GM18507 (cell line): ENCODE measurements at places on chromosomes 1 and 21.

GRCh38 chr1:76577525-76578185 lies 289.6 kb upstream of the ST6GALNAC5 start:
- no peak for DNase-seq

DNA sequence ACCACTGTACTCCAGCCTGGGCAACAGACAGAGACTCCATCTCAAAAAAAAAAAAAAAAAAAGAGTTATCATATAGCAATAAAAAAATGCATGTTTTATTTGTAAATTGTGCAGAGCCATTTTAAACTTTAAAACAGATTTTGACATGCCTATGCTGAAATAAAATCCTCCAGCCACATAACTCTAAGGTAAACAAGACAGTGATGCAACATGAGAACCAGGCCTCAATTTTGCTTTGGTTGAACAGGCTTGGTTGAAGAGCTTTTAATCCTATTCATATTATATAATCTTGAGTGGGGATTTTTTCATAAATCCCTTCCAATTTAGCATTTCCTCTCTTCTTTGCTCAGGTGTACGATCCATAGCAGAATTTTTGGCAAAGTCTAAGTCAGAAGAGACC lies 26.1 kb downstream of the ARMH1 start:
- no peak for DNase-seq

GRCh38 chr1:51488372-51489050 lies 30.6 kb downstream of the EPS15 start:
- no peak for DNase-seq

- DNase-seq, result no peak
These were observed 31.4 kb upstream of the PRELP start for GRCh38 chr1:203444171-203444576.

DNA sequence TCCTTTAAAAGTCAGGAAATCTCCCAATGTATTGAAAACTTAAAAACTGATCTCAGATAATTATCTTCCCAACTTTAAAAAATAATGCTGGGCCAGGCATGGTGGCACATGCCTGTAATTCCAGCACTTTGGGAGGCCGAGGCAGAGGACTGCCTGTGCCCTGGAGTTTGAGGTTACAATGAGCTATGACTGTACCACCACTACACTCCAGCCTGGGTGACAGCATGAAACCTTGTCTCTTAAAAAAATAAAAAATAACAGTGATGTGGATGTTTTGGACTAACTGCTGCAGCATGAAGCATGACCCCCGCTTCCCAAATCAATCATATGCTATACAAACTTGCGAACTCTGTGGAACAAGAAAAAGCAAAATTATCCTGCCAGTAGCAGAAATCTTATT lies 186.3 kb downstream of the RERE start:
- DNase-seq, result no peak

DNA sequence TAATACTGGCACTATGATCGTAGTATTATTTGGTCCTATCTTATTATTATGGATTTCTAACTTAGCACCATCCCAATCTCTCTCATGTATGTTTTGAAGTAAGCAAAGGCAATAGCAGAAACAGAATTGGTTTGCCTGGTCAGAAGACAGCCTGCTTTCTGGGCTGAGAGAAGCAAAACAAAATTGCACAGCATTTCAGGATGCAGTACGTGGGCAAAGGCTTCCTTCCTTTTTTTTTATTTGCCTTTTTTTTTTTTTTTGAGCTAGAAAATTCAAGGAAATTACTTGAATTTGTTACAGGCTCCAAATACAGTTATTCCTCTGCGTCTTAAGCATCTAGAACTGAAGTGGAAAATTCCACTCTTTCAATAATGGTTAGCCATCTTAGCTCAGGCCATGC lies 8.8 kb downstream of the CDA start:
- DNase-seq, result no peak

DNA sequence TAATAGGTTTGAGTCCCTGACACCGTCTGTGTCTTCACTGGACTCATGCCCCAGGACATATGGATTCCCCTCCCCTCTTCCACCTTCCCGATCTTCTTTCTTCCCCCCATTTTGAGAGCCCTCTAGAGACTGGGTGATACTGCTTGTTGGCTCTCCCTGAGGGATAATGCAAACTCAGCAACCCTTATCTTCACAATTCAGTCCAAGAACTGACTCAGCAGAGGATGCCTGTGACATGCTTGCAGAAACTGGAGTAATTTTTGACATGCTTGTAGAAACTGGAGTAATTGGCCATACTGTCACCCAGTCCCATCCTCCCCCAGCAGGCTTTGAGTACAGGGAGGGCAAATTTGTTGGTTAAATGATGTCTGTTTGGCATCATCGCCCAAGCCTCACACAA lies 127.6 kb upstream of the CTTNBP2NL start:
- no peak for DNase-seq

DNA sequence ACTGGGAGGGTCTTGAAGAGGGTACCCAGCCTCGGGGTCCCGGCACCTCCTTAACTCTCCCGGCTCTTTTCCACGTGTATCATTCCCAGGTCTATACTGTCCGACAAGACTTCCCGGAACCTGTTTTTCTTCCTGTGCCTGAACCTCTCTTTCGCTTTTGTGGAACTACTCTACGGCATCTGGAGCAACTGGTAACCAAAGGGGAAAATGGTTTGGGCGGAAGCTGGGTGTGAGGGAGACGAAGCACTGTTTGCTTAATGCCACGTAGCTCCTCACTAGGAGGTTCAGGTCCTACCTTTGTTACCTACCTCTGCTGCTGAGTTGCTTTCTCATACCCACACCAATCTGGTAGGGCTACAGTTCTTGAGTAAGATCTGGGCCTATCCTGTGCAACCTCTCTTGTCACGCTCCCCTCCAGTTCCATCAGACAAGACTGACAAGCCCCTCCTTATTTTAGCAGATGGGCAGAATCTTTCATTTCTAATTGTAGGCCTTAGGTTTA lies 642 bp downstream of the SLC30A7 start:
- no peak for DNase-seq

DNA sequence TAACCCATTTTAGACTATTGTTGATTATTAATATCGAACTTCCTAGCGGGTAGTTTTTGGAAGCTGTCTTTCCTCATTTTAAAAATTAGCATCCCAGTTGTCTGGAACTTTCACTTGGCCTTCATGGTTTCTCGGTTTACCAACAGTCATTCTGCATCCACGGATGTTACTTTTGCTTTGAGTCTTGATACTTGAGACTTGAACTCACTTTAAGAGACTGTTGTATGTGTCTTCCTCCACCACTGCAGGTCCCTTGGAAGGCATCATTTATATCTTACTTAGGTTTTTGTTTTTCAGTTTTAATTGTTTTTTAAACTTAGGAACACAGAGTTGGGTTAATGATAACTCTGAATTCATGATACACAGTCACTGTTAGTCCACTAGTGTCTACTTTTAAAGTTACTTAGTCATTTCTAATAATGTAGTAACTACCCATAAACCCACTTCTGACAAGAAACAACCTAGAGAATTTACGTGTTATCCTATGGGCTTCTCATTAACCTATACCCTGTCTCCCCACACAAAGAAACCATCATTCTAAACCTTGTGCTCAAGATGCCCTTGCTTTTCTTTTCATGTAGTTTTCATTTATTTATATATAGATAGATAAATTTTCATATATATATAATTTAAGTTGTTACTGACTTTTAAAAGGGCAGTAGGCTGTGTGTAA lies 152.6 kb downstream of the ZP4 start:
- no peak for DNase-seq

DNA sequence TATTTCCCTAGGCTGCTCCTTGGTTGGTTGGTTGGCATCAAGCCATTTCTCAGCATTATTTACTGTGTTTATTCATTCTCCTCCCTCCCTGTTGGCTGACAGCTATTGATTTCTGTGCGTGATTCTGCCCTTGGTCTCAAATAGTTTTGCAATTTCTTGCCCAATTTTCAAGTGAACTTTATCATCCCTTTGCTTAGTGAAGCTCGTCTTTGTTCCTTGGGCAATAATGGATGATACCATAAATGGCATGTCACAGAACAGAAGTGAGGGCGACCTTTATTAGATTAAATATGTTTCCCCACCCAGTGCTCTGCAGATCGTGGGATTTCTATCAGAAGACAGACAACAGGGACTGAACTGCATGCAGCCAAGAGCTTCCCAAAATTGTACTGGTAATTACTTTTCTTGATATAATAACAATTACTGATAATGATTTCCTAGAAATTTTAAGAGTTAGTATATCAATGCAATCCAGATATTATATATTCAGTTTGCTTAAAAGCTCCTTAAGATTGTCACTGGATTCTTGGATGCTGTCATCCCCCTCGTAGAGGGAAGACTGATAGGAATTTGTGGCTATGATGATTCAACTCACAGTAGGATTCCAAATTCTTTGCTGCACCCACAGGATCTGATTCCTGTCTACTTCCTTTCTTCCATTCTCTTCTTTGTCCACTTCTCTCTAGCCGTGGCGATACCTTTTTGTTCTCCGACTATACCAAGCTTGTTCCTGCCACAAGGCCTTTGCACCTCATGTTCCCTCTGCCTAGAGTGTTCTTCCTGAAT lies 122.1 kb upstream of the KAZN start:
- DNase-seq, result no peak

- DNase-seq, result no peak
These were observed 40.9 kb upstream of the ADAM30 start for GRCh38 chr1:119937198-119937597.

DNA sequence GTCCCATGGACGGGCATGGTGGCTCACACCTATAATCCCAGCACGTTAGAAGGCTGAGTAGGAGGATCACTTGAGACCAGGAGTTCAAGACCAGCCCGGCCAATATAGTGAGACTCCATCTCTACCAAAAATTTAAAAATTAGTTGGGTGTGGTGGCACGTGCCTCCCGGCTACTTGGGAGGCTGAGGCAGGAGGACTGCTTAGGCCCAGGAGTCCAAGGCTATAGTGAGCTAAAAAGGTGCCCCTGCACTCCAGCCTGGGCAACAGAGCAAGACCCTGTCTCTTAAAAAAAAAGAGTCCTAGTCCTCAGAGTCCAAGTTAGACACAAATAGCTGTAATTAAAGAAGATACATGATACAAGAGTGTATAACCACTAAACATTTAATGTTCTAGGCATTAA lies 20.1 kb downstream of the TRIT1 start:
- DNase-seq, result no peak

- no peak for DNase-seq
These were observed 28.4 kb downstream of the IER5 start for GRCh38 chr1:181116819-181117390.

- no peak for DNase-seq
These were observed 1162.0 kb upstream of the TMPRSS15 start for GRCh38 chr21:19565587-19565986.

DNA sequence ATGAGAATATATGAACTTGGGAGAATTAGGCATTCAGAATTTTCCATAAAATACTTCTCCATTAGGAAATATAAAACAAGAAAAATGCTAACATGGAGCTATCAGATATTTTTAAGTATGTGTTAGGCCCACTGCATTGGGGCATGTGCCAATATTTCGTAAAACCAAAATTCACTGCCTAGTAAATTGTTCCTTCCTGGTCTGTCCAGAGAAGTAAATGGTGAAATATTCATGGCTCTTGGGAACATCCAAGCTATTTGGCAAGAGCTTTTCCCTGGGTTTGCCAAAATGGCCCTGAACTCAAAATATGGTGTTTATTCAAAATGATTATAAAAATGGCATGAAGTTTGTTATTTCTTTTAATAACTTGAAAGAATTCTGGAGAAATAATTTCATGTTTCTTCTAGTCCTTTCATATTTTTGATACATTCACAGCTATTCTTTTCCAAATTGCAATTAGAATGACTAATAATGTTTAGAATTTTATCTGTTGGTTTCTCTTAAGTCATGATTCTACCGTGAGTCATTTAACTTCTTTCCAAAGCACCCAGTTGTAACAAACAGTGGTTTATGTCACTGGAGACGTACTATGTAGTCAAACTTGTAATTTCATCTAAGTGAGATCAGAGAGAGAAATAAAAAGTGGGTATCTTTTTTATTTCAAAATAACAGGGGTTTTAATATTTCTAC lies 25.7 kb upstream of the SLC19A2 start:
- no peak for DNase-seq
